ENCODE measurements at places on chromosomes 6 and 20. TPM values are rescaled to one million over a fixed set of nuclear protein-coding genes. Genes with fewer than 3 reads are reported as not detected.

PDCD2 gene
- 123 TPM for total RNA-seq

TOX2 gene
- 0.76 TPM for total RNA-seq

POPDC3 gene
- 20.1 TPM for total RNA-seq

LY6G6D gene
- total RNA-seq: not detected

GRM1 gene
- total RNA-seq: not detected

FAM217A gene
- total RNA-seq: not detected

ANKEF1 gene
- 8.6 TPM for total RNA-seq

HTR1E gene
- not detected for total RNA-seq

RSPH4A gene
- total RNA-seq: 0.16 TPM

BIRC7 gene
- not detected for total RNA-seq

HLA-DQA1 gene
- total RNA-seq: not detected

RIPOR2 gene
- total RNA-seq: not detected

L3MBTL3 gene
- 5.8 TPM for total RNA-seq

HMGCLL1 gene
- 0.65 TPM for total RNA-seq

MEI4 gene
- total RNA-seq: not detected

PPIL6 gene
- 2.5 TPM for total RNA-seq

MOXD1 gene
- 3.4 TPM for total RNA-seq

CAPN11 gene
- total RNA-seq: not detected

ZSCAN9 gene
- 4.2 TPM for total RNA-seq

STK38 gene
- total RNA-seq: 12.8 TPM

BTNL2 gene
- total RNA-seq: not detected

RGS17 gene
- total RNA-seq: 0.47 TPM

LIN28B gene
- not detected for total RNA-seq

HAO1 gene
- not detected for total RNA-seq

DDRGK1 gene
- total RNA-seq: 59.8 TPM

PRPH2 gene
- total RNA-seq: not detected

TBXT gene
- not detected for total RNA-seq

EPPIN gene
- not detected for total RNA-seq

IER3 gene
- total RNA-seq: 821 TPM

SYTL3 gene
- 0.70 TPM for total RNA-seq

MAS1 gene
- not detected for total RNA-seq

RALGAPA2 gene
- total RNA-seq: 4.2 TPM

POM121L2 gene
- not detected for total RNA-seq

TNF gene
- 4.5 TPM for total RNA-seq

ID4 gene
- total RNA-seq: 0.23 TPM

HLA-B gene
- total RNA-seq: 141 TPM

GTSF1L gene
- total RNA-seq: not detected

SLC22A2 gene
- total RNA-seq: not detected

CRYBG1 gene
- total RNA-seq: 64.1 TPM

PI16 gene
- total RNA-seq: not detected

NOL4L gene
- 5.2 TPM for total RNA-seq

SLC22A23 gene
- total RNA-seq: 12.7 TPM

PNPLA1 gene
- total RNA-seq: not detected

CASS4 gene
- not detected for total RNA-seq

BPIFB1 gene
- not detected for total RNA-seq
